ENCODE measurements at places on chromosomes 5 and 9.
A peak's percentile ranks its signal among the peaks of the same experiment; 100 is the strongest.

DNA sequence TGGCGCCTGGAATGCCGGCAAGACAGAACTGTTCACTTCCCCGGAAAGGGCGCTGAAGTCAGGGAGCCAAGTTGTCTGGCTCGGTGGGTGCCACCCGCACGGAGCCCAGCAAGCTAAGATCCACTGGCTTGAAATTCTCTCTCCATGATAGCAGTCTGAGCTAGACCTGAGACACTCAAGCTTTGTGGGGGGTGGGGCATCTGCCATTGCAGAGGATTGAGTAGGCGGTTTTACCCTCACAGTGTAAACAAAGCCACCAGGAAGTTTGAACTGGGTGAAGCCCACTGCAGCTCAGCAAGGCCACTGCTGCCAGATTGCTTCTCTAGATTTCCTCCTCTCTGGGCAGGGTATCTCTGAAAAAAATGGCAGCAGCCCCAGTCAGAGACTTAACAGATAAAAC, 277.4 kb downstream of the SLCO4C1 start:
- no peak for DNase-seq

GRCh38 chr9:117411547-117411946, 3.3 kb downstream of the ASTN2 start:
- peak; percentile 18 for DNase-seq

GRCh38 chr5:63963080-63963735, 963 bp upstream of the HTR1A start:
- peak; percentile 83 for DNase-seq

DNA sequence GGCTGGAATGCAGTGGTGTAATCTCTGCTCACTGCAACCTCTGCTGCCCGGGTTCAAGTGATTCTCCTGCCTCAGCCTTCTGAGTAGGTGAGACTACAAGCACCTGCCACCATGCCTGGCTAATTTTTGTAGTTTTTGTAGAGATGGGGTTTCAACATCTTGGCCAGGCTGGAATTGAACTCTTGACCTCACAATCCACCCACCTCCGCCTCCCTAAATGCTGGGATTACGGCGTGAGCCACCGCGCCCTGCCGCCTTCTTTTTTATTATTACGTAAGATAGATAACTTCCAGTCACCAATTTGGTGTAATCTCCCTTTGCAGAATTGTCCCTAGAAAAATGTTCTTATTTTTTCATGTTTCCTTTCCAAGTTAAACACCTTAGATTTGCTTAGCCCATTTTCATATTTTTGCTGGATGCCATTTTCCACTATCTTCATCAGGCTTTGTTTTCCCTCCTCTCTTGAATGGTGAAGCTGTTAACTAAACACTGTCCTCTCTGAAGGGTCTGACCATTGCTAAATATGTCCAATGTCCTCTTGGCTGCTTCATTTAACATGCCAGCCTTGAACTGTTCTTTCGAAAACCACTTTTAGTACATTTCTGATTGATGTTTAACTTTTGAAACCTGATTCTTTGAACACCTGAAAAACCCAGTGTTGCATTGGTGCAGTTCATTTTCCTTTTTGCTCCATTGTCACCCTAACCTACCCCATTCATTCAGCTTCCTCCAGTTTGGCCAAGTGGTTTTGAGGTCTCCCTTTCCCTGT, 135.1 kb upstream of the PIK3R1 start:
- DNase-seq = no peak

- no peak for DNase-seq
Observed at GRCh38 chr5:10337986-10338385, 15.5 kb upstream of the MARCHF6 start.

DNA sequence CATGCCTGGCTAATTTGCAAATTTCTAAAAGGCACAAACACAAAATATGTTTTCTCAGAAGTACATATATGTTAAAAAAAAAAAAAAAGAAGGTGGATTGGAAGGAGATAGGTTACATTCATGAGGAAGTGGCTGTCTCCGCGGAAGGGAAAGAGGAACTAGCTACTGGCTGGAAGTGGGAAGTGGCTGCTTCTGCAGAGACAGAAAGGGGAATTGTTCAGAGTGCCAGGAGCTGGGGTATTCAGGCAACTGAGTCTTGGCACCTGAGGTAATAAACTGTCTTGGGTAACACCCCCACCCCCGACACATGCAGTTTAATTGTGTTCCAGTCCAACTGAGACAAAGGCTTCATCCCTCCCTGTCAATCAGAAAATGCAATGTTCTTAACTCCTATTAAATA, 45.6 kb downstream of the S1PR3 start:
- no peak for DNase-seq

DNA sequence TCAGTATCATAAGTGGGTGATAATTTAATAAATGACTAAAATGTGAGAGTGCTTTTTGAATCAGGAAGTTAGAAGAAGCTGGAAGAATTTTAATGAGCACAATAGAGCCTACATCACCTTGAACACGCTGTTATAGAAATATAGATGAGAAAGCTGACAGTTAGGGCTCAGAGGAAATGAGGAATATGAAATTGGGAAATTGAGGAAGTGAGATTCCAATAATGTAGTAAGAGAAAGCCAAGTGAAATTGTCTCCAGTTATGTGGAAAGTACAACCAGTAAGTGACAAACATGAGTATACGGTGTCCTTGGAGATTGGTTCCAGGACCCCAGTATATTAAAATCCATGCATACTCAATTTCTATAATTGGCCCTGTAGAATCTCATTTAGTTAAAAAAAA, 235.9 kb upstream of the FAM174A start:
- no peak for DNase-seq

DNA sequence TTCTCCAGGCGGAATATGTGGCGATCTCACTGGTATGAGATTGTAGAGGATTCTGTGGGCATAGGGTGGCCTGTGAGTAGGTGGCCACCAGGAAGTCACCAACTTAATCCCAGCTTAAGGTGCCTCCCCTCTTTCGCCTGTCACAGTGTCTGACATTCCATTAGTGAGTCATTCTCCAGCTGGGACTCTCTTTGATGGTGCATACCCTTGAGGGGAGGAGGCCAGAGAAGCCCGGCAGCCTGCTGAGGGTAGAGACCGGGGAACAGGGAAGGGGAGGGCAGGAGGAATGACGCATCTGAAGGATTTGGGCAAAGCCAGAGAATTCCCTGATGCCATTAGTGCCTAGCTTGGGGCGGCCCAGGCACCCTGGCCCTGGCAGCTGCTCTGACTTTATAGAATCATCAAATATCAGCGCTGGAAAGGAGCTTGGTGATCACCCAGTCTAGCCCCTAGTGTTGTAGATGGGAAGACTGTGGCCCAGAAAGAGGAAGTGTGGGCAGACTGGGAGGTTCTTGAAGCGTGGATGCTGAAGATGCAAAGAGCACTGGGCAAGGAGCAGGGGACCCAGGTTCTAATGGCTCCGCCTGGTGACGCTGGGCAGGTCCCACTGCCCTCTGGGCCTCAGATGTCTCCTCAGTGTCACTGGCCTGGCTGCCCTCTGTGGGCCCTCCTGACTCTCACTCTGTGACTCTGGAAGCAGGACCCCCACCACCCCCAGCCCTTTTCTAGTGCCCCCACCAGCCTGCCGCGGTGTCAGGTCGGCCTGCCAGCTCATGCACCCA, 41.4 kb downstream of the DAB2IP start:
- DNase-seq = peak; percentile 24

- peak; percentile 75 for DNase-seq
Observed at GRCh38 chr5:149636861-149637246, 55.6 kb downstream of the ARHGEF37 start.

DNA sequence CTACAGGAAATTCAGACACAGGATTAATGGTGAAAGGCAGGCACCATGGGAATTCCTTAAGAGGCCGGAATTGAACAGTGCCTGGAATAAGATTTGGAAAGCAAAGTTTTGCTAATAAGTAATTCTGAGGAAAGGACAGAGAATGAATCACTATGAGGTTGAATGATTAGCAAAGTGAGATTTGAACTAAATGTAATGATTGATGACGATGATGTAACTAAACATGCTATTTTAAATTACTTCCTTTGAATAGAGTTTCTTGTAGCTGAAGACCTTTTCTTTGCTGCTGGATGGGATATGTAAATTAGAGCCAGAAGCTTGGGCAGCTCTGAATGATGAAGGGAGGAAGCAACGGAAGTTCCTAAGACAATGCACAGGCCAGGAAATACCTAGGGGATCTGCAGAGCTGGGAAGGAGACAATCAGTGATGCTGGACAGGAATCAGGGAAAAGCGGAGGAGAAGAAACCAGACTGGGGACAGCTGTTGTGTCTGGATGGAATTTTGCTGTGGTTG, 482.0 kb downstream of the PSAT1 start:
- peak; percentile 32 for DNase-seq

GRCh38 chr5:107476783-107477182, 194.0 kb downstream of the EFNA5 start:
- peak; percentile 90 for DNase-seq

DNA sequence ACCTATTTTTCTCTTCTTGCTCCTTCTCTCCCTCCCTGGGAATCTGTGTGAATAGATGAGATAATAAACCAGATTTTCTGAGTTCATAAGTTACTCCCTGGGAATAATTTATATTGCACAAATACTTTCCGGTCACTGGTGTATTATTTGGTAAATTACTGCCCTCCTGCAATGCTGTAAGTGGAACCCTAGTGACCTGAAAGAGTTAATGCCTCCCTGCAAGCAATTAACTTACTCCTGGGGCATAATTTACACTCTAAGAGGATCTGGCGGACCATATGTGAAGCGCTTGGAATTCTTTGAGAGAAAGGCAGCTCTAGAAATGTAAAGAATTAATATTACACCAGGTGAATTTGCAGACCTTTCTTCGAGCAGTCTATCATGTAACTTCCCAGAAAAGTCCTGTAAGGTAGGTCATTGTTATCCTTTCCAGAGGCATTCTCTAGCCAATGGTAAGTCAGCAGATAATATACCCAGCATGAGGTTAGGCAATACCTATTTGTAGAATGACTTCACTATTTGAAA, 7.0 kb upstream of the GDNF start:
- no peak for DNase-seq

DNA sequence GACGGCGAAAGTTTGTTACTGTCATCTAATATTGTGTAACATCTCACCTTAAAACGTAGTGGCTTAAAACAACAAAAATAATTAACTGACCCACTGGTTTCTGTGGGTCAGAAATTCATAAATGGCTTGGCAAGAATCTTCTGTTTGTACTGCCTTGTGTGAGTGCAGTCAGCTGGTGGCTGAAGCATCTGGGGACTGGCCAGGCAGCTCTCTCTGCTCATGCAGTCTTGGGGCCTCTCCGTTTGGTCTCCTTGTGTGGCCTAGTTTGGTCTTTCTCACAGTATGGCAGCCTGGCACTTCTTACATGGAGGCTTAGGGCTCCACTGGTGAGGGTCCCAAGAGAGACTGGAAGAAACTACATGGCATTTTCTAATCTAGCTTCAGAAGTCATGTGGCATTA, 49.0 kb upstream of the CTXN3 start:
- DNase-seq = no peak

DNA sequence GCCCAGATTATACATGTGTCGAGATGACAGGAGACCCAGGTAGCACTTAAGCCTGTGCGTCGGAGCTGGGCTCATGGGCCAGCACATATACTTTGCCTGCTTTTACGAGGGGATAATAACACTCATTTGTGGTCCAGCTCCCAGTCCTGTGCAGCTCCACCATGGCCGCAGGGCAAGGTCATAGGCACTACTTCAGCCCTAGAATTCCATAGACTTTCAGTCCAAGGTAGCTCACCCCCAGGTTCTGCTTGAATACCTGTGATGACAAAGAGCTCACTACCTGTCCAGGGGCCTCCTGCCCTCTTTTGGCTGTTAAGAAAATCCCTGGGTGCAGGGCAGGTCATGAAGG, 1.7 kb downstream of the CORO2A start:
- no peak for DNase-seq

GRCh38 chr5:119207105-119207504, 136.2 kb downstream of the DMXL1 start:
- DNase-seq = no peak

- DNase-seq = no peak
Observed at GRCh38 chr5:133384903-133385302, 227.4 kb downstream of the FSTL4 start.

DNA sequence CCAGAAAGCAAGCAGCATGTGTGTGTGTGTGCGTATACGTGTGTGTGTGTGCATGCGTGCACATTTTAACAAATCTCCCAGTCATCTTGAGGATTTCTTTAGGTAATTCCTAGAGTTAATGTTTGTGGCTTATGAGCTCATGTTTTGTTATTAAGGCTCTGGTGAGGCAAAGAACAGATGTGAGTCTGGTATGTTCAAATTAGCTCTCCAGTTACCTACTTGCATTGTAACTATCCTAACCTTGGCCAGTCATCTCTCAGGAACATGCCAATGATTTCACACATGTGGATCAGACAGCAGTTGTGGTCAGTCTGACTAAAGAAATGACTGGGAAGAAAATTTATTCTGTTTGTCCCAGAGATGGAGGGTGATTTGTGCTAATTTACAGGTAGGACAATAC, 163.1 kb downstream of the IZUMO3 start:
- no peak for DNase-seq

Measured in fibroblast of pulmonary artery (primary cell).